ENCODE measurements at places on chromosomes 6 and 20. TPM values are rescaled to one million over a fixed set of nuclear protein-coding genes. Genes with fewer than 3 reads are reported as not detected.

DNA sequence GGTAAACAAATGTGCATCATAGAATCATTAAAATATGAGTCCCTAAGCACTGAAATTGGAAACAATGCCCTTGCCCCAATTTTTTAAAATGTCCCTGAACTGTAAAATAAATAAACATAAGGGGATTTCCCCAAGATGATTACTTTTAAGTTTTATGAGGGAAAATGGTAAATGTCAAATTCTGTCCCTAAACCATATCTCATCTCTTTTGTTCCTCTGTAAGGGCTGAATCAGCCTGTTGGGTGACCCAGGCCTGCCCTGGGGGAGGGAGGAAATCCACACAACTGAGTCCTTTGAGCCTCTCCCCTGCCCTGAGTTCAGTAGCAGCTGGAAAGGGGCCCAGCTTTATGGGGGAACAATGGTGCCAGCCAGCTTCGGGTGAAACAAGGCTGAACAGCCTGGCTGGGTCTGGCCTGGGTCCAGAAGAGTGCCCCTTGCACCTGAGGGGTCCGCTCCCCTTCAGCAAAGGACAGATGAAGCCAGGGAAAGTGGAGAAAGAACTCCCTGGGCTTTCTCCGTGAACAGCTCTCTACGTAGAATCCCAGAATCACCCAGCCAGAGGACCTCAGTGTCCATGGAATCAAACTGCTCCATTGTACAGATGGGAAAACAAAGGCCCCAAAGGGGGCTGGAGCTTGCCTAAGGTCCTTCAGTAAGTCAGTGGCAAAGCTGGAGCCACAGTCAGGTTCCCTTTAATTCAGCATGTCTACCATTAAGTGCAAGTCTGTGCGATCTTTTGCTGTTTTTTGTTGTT lies 28.2 kb upstream of the ITCH start:
- DNase-seq, result no peak

DNA sequence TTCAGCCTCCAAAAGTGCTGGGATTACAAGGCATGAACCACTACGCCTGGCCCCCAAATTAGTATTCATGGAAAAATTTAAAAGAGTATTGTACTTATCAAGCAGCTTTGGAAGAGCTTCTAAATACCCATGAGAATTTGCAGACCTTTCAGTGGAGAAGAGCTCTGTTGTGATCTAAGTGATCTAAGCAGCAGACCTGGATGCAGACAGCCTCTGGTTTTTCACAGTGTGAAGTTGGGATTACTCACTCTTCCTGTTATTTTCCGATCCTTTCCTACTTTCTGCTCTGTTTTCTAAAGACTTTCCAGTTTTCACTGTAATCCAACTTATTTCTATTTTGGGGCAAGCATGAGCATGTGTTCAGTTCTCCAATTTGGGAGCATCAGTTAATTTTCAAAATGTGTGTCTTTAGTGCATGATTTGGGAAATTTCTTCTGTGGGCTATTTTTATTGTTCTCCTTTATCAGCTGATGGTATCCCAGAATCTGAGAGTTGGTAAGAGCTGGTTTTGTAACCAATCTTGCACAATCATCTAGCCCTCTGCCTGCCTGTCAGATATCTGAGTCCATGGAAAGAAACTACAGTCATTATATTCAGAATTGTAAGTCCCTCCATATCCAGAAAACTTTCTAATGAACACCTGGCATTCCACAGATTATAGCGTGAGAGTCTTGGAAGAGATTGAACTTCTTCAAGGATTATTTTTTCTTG lies 207.7 kb upstream of the DTNBP1 start:
- no peak for DNase-seq

DNA sequence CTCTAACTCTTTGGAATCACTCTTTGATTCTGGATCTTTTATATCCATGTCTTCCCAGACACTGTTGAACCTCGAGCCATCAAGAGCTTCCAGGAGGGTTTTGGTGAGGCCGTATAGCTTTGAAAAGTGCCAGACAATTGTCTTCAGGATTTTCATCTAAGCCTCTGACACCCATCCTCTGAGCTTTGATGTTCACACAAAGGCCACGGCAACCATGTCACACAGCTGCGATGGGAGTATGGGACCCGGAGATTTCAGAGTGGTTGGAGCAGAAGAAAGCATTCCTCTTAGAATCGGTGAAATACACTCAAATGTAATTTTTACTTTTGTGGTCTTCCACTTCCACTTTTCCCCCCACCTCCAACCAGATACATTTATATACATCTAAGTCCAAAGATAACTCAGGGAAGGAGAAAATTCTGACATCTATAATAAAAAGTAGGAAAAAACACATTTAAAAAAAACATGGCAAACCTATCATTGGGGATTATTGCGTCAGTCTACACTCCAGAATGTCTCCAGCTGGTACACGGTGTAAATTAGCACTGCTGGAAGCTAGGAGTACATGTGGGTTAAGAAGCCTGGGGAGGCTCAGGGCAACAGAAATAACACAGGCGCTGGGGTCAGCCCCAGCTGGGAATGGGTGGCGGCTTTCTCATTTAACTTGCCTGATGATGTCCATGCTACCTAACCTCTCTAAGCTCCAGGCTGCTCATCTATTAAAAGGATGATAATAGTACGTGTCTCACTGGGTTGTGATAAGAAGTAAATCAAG lies 92.7 kb downstream of the LY86 start:
- no peak for DNase-seq

DNA sequence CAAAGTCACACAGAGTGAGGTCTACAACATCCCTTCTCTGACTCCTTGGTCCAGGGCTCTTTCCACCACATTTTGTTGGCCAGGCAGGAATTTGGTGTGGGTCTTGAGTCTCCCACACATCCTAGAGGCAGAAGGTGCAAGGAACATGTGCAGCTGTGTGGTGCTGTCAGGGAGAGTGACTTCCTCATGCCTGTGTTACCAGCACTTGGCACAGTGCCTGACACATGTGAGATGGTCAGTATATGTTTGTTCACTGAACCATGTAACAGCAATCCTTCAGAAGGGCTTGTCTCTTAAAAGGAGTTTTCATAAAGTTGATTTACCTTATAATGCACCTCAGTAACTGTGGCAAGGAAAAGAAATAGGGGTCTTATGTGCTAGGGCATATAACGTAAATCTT lies 168.5 kb downstream of the CDC5L start:
- DNase-seq, result no peak

DNA sequence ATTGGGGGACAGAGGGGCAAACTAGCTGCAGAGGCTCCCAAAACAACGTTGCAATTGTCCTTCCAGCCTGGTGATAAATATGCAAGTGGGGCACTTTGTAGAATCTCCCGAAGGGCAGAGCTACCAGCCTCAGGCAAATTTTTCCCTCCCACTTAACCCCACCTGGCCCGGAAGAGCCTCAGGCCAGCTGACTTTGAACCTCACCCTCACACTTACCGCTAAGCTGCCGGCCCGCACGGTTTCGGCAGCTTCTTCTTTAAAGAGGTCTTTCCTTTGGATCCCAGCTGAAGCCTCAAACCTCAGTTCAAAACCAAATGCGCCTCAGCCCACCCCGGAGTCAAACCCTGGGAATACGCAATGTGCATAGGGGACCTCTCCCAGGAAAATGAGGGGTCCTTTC lies 2.5 kb downstream of the OVOL2 start:
- no peak for DNase-seq

GRCh38 chr6:101799531-101799930 lies 406.0 kb downstream of the GRIK2 start:
- no peak for DNase-seq

GRCh38 chr20:4161401-4162251 lies 146.3 kb upstream of the RNF24 start:
- no peak for DNase-seq

DNA sequence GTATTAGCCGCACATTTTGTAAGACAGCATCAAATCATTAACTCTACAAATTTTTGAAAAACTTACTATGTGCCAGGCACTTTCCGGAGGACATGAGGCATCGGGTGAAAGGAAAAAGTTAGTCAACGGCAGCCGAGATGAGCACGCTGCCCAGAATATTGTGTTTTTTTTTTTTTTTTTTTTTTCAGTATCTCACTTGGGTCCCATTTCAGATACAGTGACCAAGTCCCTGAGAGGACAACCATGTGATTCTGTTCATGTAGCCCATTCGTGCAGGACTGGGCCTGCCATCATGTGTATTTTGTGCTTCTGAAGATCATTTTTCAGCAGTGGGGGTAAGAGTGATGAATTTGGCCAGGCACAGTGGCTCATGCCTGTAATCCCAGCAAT lies 1.3 kb downstream of the SLA2 start:
- no peak for DNase-seq

DNA sequence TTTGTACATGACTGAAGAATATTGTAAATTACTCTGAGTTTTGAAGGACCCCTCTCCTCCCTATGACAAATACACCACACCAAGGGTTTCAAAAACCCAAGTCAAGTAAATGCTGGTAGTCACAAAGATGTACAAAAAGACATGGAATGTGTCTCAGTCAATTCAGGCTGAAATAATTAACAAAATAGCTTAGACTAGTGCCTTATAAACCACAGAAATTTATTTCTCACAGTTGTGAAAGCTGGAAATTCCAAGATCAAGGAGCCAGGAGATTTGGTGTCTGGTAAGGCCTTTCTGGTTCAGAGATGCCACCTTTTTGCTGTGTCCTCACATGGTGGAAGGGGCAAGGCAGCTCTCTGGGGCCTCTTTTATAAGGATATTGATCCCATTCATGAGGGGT lies 202.3 kb upstream of the RIN2 start:
- no peak for DNase-seq

GRCh38 chr20:46070215-46070900 lies 19.4 kb downstream of the NCOA5 start:
- DNase-seq, result no peak

DNA sequence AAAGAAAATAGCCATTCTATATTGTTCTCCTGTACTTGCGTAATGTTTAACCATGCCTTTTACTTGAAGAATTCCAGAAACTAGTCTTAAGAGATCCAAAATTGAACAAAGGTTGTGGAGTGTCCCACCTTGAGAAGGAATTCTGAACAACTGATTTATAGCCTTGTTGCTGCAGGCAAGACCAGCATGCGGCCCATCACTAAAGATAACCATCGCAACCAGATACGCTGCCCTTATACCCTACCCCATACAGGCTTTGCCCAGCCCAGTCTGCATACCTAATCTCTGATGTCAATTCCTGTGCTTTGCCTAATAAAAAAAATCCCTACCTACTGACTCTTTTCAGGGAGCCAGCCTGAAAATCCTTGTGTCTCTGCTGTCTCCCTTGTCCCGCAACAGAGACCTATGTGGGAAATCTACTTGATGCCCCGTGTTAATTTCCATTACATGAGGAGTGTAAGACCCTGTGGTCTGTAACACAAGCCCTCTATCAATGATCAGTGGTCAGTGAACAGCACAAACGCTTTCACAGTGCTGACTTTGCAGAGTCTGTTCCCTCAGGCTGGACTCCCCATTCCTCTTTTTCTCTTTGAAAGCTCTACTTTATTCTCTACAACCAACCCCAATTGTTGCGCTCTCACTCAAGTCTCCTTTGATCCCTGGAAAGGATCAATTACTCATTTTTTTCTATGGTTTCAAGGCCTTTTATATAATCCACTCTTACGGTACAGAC lies 125.7 kb upstream of the BTBD3 start:
- DNase-seq, result no peak

- DNase-seq, result no peak
Measured at GRCh38 chr6:16294371-16294770, 56.0 kb downstream of the GMPR start.

DNA sequence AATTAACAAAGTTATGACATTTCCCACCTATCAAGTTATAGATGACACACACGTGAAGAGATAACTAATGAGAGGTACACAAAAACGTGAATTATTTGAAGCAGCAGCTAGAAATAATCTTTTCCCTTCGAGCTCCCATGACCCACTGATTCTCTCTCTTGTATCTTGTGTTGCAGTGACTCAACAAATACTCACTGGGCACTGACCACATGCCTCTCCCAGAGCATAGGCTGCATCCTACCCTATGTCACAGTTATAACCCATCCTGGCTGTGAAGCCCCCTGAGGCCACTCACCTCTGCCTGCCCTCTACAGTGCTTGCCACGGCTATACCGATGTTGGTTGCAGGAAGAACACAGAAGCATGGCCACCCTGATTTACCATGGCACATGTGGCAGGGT lies 91.8 kb downstream of the INSM1 start:
- no peak for DNase-seq

DNA sequence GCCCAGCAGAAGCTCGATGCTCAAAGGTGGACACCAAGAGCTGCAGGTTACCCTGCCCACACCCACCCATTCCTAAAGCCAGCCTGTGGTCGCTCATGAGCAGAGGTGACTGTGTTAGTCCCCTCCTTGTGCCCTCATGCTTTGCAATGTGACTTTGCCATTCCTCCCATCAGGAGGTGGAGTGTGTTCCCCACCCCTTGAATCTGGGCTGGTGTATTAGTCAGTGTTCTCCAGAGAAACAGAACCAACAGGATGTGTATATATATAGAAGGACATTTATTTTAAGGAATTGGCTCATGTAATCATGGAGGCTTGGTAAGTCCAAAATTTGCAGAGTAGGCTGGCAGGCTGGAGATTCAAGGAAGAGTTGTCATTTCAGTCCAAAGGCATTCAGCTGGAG lies 54.4 kb upstream of the RNF24 start:
- no peak for DNase-seq

Gene CGA
- polyA plus RNA-seq, result not detected

Gene PDYN
- polyA plus RNA-seq, result not detected

Gene ZNF391
- polyA plus RNA-seq, result 1.8 TPM

Gene ITCH
- polyA plus RNA-seq, result 25.2 TPM

Gene EYA2
- polyA plus RNA-seq, result not detected

Gene SIM1
- not detected for polyA plus RNA-seq
